Pancreas (tissue), 10 donors: ENCODE measurements at places on chromosomes 13 and 19. TPM values are rescaled to one million over a fixed set of nuclear protein-coding genes. Genes with fewer than 3 reads are reported as not detected.
A peak's percentile ranks its signal among the peaks of the same experiment; 100 is the strongest.

DNA sequence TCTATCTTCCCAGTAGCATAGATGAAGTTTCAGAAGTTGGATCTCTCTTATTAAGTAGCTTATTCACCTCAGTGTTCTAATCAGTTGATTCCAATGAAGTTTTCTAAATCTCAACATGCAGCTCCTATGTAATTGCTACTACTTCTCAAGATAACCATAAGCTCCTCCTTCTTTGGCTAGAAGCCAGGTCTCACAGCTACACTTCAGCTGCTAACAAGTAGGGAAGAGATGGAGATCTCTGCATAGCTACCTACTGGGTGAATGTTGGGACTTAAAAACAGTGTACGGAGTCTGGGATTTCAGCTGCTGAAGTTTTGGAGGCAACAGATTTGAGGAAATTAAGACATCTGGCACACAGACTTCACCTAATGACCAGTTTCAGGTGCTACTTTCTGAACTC is 661.0 kb downstream of the SLITRK1 start:
- no peaks in the 10 kb centered on the region for H3K36me3 ChIP-seq
- no peak for DNase-seq
- no peak overlapping the region for H3K27ac ChIP-seq
- H3K4me1 ChIP-seq = no peaks in the 10 kb centered on the region
- no peaks in the 10 kb centered on the region for H3K27me3 ChIP-seq

DNA sequence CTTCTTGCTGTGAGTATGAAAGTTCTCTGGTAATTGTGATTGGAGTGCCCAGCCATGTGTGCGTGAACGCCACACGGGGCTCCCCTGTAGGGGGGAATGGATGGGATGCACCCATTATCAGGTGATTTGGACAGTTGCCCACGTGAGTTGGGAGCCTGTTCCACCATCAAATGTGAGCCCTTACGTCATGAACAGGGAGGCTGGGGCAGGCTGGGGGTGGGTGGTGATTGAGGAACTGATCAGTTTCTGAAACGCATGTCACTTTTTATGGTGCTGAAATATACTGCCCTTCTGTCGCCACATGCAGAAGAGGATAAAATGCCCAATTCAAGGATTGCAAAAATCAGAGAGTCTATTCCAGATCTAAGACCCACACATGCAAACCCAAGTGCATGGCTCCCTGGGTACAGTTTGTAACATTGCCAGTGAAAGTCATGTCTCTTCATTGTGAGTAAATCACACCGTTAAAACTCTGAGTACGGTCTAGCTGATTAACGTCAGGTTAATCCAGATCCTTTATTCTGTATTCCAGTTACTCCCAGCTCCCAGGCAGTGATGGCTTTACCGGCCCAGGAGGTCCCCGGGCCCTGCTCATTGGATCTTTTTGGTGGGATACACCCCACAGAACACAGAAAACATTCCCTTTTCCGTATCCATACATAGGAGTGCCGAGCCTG is 90.2 kb downstream of the RAB20 start:
- H3K4me1 ChIP-seq = no peaks in the 10 kb centered on the region
- DNase-seq = no peak
- H3K27ac ChIP-seq = peak overlapping the region; percentile 37
- H3K4me3 ChIP-seq = no peak overlapping the region
- H3K27me3 ChIP-seq = no peaks in the 10 kb centered on the region
- no peaks in the 10 kb centered on the region for H3K36me3 ChIP-seq

DNA sequence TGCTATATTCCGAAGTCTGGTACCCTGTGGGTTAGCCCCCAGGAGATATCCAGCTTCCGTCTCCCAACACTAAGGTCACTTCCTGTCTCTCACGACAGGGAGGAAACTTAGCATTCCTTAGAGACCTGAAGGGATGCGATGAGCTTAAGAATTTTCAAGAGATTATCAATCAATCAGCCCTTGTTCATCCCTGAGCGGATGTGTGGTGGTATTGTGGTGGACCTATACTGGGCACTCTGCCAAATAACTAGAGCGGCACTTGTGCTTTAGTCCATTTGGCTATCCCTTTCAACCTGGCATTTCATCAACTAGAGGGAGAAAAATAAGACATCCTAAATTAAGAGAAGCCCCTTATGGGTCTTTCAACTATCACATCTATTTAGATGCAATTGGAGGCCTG is 30.9 kb upstream of the ZNF562 start:
- DNase-seq = no peak
- no peaks in the 10 kb centered on the region for H3K4me1 ChIP-seq
- H3K27me3 ChIP-seq = no peaks in the 10 kb centered on the region
- no peak overlapping the region for H3K27ac ChIP-seq

DNA sequence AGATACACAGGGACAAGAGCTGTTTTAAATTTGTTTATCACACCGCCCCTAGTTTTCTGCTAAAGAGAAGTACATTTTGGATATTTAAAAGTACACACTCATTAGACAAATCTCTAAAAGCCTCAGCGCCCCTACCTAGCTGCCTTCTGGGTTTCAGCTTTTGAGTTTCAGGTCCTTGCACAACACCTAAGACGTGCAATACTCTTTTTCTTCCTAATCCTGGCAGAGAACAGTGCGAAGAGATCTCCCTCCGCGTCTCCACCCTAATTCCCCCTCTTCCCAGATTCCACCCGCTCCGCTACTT is 421 bp upstream of the KLF5 start:
- DNase-seq = no peak
- H3K27me3 ChIP-seq = no peaks in the 10 kb centered on the region
- H3K4me3 ChIP-seq = peak overlapping the region; percentile 4
- no peak overlapping the region for H3K27ac ChIP-seq
- no peaks in the 10 kb centered on the region for H3K36me3 ChIP-seq
- peaks cover 16% of the 10 kb centered on the region for H3K4me1 ChIP-seq

OXGR1 gene
- polyA plus RNA-seq = 0.61 TPM
